ENCODE measurements at places on chromosomes 3 and 15.

DNA sequence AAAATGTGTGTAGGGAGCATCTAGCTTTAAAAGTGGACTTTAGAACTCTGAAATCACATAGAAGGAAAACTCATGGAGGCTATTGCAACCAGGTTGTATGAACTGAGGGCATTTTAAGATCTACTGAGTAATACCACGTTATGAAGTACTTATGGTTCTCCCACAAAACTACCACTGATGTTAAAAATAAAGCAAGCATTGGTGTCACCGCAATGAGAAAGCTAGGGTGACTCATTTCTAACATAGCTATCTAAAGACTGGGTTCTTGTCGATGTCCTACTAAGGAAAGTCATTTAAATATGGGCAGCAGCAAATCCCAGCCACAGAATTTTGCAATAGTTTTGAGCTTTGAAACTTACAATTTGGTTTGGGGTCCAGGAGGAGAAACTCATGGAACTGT is 584.8 kb downstream of the DIPK2A start:
- no peak overlapping the region for H3K4me3 ChIP-seq
- H3K4me1 ChIP-seq, result no peaks in the 10 kb centered on the region
- H3K27ac ChIP-seq, result no peak overlapping the region
- DNase-seq, result no peak

GRCh38 chr15:70309716-70310115 is 212.0 kb upstream of the TLE3 start:
- no peaks in the 10 kb centered on the region for H3K27me3 ChIP-seq
- no peaks in the 10 kb centered on the region for H3K4me1 ChIP-seq
- no peak for DNase-seq
- no peak overlapping the region for H3K27ac ChIP-seq
- no peak overlapping the region for H3K4me3 ChIP-seq
- H3K36me3 ChIP-seq, result no peaks in the 10 kb centered on the region

GRCh38 chr15:37086521-37086920 is 13.8 kb downstream of the MEIS2 start:
- H3K27ac ChIP-seq, result no peak overlapping the region
- DNase-seq, result peak; percentile 33
- H3K4me3 ChIP-seq, result no peak overlapping the region
- H3K4me1 ChIP-seq, result no peaks in the 10 kb centered on the region
- H3K36me3 ChIP-seq, result peaks cover 2% of the 10 kb centered on the region

- no peaks in the 10 kb centered on the region for H3K36me3 ChIP-seq
- H3K4me1 ChIP-seq, result peaks cover 6% of the 10 kb centered on the region
- DNase-seq, result peak; percentile 86
- no peak overlapping the region for H3K27ac ChIP-seq
- peaks cover 3% of the 10 kb centered on the region for H3K27me3 ChIP-seq
Measured at GRCh38 chr3:172511783-172512762, 11.2 kb downstream of the TNFSF10 start.

- no peak for DNase-seq
- no peaks in the 10 kb centered on the region for H3K36me3 ChIP-seq
- H3K27me3 ChIP-seq, result no peaks in the 10 kb centered on the region
- H3K27ac ChIP-seq, result no peak overlapping the region
Measured at GRCh38 chr15:87597346-87598052, 659.0 kb downstream of the NTRK3 start.

- H3K4me1 ChIP-seq, result no peaks in the 10 kb centered on the region
- DNase-seq, result no peak
- no peaks in the 10 kb centered on the region for H3K27me3 ChIP-seq
- no peak overlapping the region for H3K4me3 ChIP-seq
- no peak overlapping the region for H3K27ac ChIP-seq
Measured at GRCh38 chr3:140470211-140470610, 207.7 kb upstream of the TRIM42 start.

DNA sequence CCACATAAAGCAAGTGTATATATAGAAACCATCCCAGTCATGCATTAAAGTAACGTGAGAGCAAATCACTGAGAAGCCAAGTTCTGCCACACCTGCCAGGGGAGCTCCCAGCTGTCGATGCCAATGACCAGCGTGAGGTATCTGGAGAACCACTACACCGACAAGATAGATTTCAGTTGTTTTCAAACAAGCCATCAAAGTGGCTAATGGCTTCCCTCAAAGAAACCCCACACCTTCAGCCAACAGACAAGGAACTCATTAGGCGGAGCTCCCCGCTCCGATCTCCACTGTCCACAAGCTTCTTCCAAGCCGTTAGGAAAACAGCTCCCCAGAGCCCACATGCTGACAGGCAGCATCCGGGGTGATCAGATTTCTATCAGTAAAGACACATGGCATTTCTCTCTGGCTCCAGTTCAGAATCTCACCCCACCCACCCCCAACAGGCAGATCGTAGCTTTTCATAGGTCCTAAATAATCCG is 54.2 kb upstream of the SPATA12 start:
- H3K27ac ChIP-seq, result no peak overlapping the region
- H3K4me3 ChIP-seq, result no peak overlapping the region
- no peaks in the 10 kb centered on the region for H3K27me3 ChIP-seq
- H3K36me3 ChIP-seq, result no peaks in the 10 kb centered on the region
